ENCODE measurements at places on chromosomes 2 and 18.

GRCh38 chr18:21444465-21445212, 155.9 kb downstream of the ESCO1 start:
- DNase-seq: no peak

DNA sequence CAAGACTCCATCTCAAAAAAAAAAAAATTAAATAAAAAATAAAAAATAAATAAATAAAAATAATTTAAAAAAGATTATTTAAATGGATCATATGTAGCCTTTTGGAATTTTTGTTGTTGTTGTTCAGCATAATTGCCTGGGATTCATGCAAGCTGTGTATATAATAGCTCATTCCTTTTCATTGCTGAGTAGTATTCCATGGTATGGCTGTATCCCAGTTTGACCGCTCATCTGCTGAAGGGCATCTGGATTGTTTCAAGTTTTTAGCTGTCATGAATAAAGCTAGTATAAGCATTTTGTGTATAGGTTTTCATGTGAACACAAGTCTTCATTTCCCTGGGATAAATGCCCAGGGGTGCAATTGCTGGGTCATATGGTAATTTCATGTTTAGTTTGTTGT, 6.4 kb upstream of the TANC1 start:
- no peak for DNase-seq

DNA sequence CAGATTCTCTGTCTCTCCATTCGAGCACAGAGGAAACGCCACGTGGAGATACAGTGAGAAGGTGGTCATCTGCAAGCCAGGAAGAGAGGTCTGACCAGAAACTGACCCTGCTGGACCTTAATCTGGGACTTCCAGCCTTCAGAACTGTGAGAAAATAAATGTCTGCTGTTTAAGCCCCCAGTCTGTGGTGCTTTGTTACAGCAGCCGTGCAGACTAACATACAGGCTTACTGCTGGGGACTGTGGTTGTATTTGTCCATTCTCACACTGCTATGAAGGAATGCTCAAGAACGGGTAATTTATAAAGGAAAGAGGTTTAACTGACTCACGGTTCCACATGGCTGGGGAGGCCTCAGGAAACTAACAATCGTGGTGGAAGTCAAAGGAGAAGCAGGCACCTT, 432.7 kb downstream of the IRS1 start:
- no peak for DNase-seq

GRCh38 chr2:168166902-168167510, 80.4 kb downstream of the STK39 start:
- DNase-seq: no peak

- no peak for DNase-seq
These were observed 49.0 kb downstream of the PPP4R1 start for GRCh38 chr18:9565407-9565806.

GRCh38 chr2:227864161-227864756, 7.2 kb upstream of the DAW1 start:
- DNase-seq: no peak

DNA sequence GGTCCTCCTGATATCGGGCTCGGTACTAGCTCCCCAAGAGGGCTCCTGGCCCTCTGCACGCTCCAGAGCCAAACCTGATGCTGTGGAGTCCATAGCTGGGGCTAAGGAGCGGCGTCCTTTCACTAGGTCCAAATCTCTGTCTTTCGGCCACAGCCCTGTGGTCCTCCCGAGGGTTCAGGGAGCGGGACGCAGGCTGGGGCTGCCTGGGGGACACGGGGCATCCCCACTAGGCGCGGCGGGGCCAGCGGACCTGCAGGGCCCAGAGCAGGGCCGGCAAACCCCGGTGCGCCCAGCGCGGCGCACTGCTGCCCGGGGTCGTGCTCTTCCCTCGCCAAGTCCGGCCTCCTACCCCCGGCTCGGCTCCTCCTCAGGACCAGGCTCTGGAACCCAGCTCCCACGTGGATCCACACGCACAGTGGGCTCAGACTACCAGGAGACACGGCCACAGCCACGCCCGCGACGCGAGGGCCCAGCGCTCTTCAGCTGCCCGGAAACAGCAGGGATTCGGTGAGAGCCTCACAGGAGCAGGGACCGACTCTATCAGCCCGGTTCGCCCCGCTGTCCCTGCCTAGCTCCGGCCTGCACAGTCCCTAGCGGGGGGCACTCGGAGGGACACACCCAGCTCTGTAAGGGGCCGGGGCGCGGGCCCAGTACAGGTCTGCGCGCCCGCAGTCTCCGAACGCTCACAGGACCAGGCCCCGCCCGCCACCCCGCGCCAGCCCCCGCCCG, 593 bp downstream of the ZNF514 start:
- DNase-seq: peak; percentile 32

GRCh38 chr2:194765723-194766122, 891.3 kb upstream of the SLC39A10 start:
- no peak for DNase-seq

DNA sequence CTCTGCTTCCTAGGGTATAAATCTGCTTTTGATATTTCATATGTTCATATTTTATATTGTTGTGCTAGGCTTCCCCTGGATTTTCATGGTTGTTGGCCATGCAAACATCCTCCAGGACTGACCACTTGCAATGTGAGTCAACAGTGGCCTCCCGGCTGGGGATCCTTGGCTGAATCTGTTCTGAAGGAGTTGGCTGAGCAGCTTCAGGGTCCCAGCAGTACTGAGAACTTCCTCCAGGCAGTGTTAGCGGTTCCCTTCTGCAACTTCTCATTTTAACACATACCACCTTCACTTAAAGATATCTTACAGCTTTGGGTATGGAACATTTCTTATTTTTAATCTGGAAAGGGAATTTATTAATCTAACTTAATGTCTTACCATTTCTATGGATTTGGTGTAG, 122.1 kb downstream of the DTNB start:
- DNase-seq: no peak

DNA sequence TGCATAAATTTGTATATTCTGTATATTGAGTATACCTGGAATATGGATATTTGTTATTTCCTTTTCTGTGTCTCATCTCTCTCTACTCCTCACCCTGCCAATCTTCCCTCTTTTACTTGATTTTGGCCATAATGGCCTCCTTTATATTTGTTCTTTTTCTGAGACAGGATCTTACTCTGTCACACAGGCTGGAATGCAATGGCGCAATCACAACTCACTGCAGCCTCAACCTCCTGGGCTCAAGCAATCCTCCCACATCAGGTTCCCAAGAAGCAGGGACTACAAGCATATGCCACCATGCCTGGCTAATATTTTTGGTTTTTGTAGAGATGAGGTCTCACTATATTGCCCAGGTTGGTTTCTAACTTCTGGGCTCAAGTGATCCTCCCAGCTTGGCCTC, 30.5 kb downstream of the PREPL start:
- no peak for DNase-seq

GRCh38 chr2:10865841-10866240, 45.9 kb upstream of the KCNF1 start:
- no peak for DNase-seq

DNA sequence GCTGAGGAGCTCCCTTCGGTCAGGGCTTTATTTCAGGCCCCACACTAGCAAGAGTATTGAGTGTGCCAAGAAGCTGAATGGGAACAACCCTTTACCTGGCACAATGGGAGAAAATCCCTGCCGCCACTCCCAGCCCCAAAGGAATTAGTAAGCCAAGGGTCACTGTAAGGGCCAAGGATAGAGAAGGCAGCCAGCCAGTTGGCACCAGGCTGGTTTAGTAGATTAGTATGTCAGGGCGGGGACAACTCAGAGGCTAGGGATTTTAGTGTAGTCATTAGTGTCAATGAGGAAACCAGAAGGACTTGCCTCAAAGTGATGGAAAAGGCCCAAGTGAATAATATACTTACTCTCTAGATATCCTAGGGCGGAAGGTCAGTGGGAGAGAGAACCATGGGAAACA, 34.9 kb upstream of the CYP26B1 start:
- DNase-seq: no peak

DNA sequence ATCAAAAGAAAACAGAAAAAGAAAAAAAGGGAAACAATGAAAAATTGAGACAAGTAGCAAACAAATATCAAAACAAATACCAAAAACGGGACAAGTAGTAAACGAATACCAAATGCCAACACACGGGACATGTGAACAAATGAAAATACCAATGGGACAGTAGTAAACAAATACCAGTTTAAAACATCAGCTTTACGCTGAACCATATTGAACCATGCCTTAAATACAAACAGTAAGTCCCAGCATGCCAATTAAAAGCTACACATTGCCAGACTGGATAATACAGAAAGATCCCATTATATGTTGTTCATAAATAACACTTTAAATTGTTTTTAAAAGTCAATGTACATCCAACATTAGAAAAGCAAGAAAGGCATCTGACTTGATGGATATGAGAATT, 114.2 kb downstream of the NBAS start:
- DNase-seq: no peak

- no peak for DNase-seq
These were observed 259.2 kb downstream of the ASXL3 start for GRCh38 chr18:33837191-33837590.

GRCh38 chr2:109005686-109006204, 16.7 kb upstream of the EDAR start:
- DNase-seq: no peak

DNA sequence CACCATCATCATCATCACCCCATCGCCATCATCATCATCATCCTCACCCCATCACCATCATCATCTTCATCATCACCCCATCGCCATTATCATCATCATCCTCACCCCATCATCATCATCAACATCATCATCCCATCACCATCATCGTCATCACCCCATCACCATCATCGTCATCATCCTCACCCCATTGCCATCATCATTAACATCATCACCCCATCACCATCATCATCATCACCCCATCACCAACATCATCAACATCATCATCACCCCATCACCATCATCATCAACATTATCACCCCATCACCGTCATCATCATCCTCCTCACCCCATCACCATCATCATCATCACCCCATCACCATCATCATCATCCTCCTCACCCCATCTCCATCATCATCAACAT, 151.0 kb downstream of the DNER start:
- no peak for DNase-seq

- no peak for DNase-seq
These were observed 181.0 kb downstream of the SPP2 start for GRCh38 chr2:234231460-234231859.

GRCh38 chr2:134246154-134246874, 7.6 kb upstream of the MGAT5 start:
- DNase-seq: no peak

DNA sequence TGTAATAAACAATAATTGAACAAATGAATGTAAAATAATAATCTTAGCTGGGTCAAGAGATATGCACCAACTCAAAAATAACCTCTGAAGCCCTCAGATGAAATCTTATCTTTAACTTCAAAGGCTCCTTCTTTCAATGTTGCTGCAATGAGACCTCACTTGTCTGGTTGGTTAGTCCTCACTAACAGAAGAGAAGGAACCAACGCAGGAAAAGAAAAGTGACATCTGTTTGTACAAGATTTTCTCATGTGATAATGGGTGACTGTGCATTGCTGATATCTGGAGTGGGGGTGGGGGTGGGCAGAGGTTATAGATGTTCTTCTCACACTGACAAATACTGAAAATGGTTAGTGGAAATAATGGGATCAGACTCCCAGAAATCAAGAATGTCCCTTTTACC, 2.6 kb downstream of the SCN7A start:
- no peak for DNase-seq

All from CD4-positive, alpha-beta T cell treated with Interleukin-2 at 100 ng/mL for 4 hours (primary cell).